ENCODE measurements at places on chromosomes 7 and 10. TPM values are rescaled to one million over a fixed set of nuclear protein-coding genes. Genes with fewer than 3 reads are reported as not detected.

DNA sequence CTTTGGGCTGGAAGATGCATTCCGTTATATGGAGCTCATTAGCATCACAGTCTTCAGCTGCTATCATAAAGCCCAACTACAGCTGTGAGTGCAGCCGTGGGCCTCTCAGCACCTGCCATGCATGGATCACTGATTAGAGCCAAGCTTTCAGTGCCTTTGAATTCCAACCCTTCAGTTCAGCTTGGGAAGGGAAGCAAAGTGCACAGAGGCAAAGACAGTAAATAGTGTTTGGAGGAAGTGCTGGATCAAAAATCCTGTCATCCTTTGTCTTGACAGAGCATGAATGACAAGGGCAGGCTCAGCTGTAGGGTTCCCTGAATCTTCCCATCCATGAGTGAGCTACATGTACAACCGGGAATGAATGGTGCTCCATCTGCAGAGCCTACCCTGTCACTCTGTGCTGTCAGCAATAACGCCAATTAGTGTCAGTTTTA, 153.7 kb downstream of the DNAJB9 start:
- no peak overlapping the region for H3K4me3 ChIP-seq
- no peaks in the 10 kb centered on the region for H3K4me1 ChIP-seq
- H3K27me3 ChIP-seq = no peaks in the 10 kb centered on the region
- no peak overlapping the region for H3K27ac ChIP-seq

DNA sequence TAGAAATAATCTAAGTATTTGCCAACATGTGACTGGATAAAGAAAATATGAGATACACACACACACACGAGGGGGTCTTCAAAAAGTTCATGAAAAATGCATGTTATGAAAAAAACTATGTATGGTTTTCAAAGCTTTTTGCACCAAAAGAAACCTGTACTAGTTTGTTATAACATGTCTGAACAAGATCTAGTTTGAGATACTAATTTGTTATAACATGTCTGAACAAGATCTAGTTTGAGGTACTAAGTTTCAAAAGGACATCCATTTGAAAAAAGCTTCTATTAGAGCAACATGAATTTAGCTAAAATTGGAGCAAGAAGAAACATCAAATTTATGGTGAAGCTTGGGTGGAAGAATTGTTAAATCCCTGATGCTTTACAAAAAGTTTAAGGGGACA, 19.8 kb upstream of the ADRA2A start:
- H3K27me3 ChIP-seq = no peaks in the 10 kb centered on the region
- H3K36me3 ChIP-seq = no peaks in the 10 kb centered on the region
- H3K4me3 ChIP-seq = no peak overlapping the region
- DNase-seq = no peak
- no peaks in the 10 kb centered on the region for H3K4me1 ChIP-seq

- no peaks in the 10 kb centered on the region for H3K27me3 ChIP-seq
- no peaks in the 10 kb centered on the region for H3K36me3 ChIP-seq
- no peaks in the 10 kb centered on the region for H3K4me1 ChIP-seq
- no peak for DNase-seq
- H3K27ac ChIP-seq = no peak overlapping the region
Measured at GRCh38 chr10:106181501-106181900, 983.0 kb downstream of the SORCS1 start.

GRCh38 chr10:44343843-44344242, 41.1 kb downstream of the CXCL12 start:
- no peaks in the 10 kb centered on the region for H3K36me3 ChIP-seq
- no peak overlapping the region for H3K4me3 ChIP-seq
- H3K4me1 ChIP-seq = no peaks in the 10 kb centered on the region
- no peaks in the 10 kb centered on the region for H3K27me3 ChIP-seq
- DNase-seq = no peak

GRCh38 chr10:113148901-113149300, 198.9 kb downstream of the TCF7L2 start:
- H3K4me1 ChIP-seq = no peaks in the 10 kb centered on the region
- no peak overlapping the region for H3K4me3 ChIP-seq

DNA sequence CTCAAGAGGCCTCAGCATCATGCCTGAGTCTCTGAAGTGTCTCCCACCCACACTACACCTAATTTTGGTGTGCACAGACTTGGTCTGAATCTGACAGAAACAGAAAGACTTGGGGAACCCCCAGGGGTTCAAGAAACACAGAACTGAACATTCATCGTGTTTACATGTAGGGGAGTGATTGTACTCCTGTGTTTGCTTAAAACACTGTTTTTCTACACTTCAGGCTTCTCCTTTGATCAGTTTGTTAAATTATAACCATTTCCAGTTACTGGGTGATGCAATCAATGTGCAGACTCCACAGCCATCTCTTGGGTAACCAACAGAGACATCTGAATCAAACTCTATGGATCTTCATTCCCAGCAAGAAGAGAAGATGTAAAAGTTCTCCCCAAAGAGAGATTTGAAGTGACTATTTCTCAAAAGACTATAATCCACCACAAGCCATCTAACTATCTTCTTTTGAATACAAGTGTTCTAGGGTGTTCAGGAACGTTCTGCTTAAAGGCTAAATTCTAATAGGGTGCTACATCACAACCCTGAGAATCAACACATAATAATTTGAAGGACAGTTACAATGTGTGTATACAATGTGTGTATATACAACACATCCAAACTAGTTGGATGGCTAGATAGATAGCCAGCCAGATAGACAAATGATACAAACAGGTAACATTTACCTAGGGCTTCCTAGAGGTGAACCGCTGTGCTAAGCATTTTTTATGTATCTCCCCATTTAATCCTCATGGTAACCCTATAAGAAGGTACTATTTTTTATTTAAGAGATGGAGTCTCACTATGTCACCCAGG, 34.2 kb downstream of the DNAJC12 start:
- DNase-seq = no peak
- H3K27ac ChIP-seq = peak overlapping the region; percentile 71
- H3K4me1 ChIP-seq = peaks cover 34% of the 10 kb centered on the region
- no peaks in the 10 kb centered on the region for H3K36me3 ChIP-seq
- no peaks in the 10 kb centered on the region for H3K27me3 ChIP-seq
- H3K4me3 ChIP-seq = peak overlapping the region; percentile 32

DNA sequence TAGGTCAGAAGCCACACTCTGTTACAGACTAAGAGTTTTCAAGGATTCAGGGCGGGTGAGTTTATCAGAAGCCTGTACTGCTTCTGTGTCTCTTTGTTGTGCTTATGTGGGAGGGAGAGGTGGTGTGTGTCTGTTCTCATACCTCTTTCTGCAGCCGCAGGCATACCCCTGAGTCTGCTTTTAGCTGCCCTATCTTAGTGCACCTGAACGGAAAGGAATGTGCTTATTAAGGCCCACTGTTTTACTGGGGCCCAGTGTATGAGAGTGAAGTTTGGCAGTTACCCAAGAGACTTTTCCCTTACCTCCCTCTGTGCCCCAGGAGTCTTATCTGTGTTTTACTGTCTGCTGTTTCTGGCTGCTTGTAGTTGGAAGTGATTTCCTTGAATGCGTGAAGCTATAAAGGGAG, 104.3 kb downstream of the TYW1 start:
- no peak overlapping the region for H3K4me3 ChIP-seq
- H3K27me3 ChIP-seq = no peaks in the 10 kb centered on the region
- no peaks in the 10 kb centered on the region for H3K36me3 ChIP-seq
- peaks cover 1% of the 10 kb centered on the region for H3K4me1 ChIP-seq
- no peak overlapping the region for H3K27ac ChIP-seq

SAP25 gene
- not detected for total RNA-seq

ABCB1 gene
- total RNA-seq = 53.2 TPM
